Stimulated activated CD4-positive, alpha-beta T cell treated with anti-CD3 and anti-CD28 coated beads, Interleukin-1b, Interleukin-23, amount 100 ng/mL, for 4 hours (primary cell): ENCODE measurements at places on chromosomes 7 and 10.

DNA sequence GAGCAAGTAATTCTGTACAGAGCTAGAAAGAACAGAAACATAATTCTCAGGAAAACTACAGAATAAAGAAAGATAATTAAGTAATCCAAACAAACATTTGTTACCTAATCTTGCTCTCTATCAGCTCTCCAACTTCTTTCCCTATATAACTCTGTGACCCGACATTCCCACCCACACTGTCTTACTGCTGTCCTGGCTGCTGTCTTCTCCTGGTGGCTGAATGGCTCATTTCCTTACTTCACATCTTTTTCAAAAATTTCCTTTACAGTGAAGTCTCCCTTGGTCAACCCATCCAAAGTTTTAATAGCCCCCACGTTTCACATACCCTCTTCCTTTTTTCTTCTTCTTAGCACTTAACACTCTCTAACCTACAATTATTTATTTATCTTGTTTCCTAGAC lies 64.0 kb downstream of the HYCC1 start:
- no peak for DNase-seq

- DNase-seq = no peak
Measured at GRCh38 chr10:69087590-69088470, at the start of gene SRGN. Gene SRGN, plus strand, starts transcription at chr10:69088103. Its CDS starts 55 bp downstream, at chr10:69088158.

- DNase-seq = no peak
Measured at GRCh38 chr7:125406111-125406510, 476.5 kb upstream of the POT1 start.

- DNase-seq = no peak
Measured at GRCh38 chr7:3836855-3837254, 535.8 kb downstream of the SDK1 start.

- DNase-seq = no peak
Measured at GRCh38 chr10:64598600-64598999, 1077.4 kb downstream of the REEP3 start.

DNA sequence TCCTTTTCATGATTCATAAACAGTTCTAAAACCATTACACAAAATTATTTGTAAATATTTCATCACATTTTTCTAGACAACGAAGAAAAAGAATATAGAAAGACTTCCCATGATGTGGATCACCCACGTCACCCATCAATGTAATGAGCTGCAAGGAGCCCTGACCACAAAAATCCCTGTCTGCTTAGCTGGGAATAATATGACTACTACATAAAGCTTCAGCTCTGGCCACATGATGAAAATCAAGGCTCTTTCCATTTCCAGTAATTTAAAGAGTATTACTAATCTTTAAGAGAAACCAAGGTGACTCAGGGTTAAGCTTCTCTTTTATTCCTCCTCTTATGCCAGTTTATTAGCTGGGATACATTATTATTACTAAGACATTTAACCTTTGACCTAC lies 180.8 kb upstream of the CACNA2D1 start:
- no peak for DNase-seq

DNA sequence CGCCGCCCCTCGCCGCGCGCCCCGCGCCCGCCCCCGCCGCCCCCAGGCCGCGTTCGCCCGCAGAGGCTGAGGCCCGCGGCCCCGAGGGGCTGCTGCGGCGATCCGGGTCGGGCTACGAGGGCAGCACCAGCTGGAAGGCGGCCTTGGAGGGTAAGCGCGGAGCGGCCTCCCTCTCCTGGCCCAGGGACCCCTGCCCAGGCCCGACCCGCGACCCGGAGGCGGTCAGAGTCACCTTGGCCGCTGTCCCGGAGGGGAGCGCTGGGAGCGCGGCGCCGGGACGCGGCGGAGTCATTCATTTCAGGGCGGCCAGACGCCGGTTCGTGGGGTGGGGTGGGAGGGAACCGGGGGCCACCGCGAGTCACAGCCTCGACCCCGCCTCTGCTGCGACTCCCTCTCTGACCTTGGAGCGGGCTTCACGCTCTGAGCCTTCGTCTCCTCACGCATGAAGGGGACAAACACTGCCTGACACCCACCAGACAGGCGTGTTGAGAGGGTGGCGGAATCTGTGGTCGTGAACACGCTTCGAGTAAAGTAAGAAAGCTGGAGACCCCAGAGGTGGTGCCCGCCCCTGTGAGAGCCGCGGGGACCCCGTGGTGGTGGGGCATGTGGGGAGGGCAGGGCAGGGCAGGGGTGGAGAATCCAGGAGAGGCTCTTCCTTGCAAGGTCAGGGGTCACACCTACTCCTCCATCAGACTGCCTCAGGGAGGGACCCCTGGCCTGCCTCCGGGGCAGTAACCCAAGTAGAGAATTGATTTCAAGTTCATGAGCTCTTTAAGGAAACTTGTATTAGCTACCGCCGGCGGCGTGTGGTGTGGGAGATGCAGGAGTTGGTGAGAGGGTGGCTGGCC lies 707 bp downstream of the CLEC2L start:
- DNase-seq = no peak

DNA sequence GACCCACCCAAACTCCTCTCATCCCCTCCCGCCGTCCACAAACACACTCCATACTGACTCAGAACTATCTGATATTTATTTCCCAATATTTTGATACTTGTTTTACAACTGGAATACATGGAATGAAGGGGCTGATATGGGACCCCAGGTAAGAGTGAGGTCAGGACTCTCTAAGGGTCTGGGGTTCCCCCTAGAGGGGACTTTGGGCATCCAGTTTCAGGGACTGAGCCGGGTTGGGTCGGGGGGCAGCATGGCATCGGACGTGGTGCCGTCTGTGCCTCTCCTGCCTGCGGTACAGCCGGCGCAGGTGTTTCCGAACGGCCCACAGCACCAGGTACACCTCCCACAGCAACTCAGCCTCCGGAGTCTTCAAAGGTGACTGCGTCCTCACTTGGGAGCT lies 7.5 kb downstream of the SPACDR start:
- no peak for DNase-seq

GRCh38 chr10:97494151-97494550 lies 4.1 kb downstream of the MMS19 start:
- DNase-seq = no peak

DNA sequence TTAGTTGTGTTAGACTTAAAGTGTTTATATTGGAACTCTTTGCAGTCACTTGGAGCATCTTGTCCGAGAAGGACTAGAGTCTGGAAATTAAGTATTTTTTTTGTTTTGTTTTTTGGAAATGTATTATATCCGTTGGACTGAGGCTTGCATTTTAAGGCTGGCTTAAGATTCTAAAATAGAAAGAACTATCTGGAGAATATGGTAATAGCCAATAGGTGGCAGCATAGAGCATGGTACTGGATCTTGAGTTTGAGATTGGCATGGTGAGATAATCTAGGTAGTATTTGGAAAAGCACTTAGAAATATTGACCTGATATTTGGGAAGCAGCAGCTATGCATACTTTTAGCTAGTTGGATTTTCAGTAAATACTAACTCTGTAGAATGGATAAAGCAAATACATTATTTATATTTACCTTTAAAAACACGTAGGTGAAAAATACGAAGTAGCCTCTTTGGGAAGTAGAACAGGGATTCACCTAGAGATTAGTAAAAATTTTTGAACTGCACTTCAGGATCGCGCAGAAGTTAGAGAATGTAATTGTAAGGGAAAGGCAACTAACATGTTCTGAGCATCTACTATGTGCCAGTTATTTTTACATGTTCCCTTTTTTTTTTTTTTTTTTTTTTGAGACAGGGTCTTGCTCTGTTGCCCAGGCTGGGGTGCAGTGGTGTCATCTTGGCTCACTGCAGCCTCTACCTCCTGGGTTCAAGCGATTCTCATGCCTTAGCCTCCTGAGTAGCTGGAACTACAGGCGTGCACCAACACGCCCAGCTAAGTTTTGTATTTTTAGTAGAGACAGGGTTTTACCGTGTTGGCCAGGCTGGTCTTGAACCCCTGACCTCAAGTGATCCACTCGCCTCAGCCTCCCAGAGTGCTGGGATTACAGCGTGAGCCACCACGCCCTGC lies 78.6 kb downstream of the LCOR start:
- DNase-seq = no peak

DNA sequence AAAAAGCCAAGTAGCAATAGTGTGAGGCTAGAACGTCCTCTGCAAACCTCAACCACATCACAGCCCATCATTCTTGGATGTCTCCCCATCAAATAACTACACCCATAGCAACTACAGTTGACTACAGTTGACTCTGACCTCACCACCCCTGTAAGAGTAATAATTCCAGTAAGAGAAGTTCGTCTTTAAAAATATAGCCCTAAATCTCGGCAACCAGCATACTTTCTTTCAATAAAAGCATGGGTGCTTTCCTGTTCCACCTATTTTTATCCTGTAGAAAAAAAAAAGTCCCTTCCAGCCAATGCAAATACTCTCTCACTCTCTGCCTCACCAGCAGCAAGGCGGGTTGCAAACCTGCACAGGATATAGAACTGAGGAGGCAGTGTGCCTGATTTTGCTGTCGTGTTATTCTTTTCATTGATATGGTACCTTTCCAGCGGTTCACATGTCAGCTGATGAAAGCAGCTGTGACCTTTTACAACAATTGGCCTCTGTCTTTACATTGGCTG lies 187.5 kb upstream of the NFE2L3 start:
- no peak for DNase-seq

DNA sequence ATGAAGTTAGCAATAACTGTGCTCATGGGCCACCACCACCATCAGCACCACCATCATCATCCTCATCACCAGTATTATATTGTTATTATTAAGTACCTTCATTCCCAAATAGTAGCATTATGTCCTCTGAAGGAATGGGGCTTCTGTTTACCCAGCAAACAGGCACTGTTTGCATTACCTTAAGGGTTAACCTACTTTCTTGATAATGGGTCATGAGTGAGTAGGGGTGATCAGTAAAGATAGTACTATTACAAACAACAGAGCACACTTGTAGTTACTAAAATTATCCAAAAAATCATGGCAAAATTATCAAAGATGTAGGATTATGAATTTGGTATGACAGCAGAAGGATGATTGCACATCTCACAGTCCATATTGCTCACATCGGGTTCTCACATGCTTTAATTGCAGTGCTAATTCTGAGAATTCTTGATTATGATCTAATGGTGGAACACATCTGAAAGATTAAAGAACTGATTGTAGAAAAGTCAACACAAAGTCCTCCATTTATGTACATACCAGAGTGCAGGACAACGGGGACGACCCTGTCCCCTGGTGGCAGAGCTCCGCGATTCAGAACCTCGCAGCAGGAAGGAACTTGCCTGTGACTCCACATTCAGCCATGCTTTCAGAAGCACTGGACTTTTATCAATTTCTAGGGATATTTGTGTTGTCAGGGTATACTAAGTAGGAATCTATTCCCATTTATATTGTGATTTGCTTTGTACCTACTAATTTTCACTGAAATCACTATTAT lies 31.0 kb downstream of the PDE1C start:
- DNase-seq = no peak

DNA sequence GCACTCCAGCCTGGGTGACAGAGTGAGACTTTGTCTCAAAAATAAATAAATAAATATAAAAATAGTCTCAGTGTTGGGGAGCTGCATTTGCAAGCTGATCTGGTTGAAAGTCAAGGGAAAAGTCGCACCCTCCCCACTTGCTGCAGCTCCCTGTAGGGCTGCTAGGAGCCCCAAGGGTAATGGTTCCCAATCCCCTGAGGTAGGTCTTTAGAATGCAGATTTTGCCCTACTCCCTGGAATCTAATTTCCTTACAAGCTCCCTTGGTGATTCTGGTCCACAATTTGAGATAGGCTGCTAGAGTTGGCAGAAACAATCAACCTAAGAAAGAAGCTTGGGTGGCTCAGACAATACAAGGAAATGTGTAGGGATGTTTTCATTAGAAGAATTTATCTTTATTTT lies 232.5 kb upstream of the YAE1 start:
- no peak for DNase-seq

- DNase-seq = no peak
Measured at GRCh38 chr7:152128741-152129461, 103.4 kb downstream of the GALNT11 start.

DNA sequence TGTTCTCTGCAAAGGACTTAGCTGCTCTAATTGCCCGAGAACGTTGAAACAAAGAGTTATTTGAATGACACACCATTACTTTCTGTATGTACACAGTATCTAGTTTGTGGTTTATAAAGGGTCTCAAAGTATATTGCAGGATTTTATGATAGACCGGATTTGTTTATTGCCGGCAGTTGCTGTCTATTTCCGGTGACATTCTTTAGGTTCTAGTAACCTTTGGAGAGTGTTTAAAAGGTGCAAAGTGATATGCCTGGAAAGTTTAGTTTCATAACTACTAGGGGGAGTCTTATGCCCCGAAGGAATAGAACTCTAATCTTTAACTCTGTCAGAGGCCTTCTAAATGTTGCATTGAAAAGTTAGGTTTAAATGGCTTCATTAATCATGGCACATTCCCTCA lies 63.8 kb downstream of the PAPSS2 start:
- no peak for DNase-seq

- DNase-seq = no peak
Measured at GRCh38 chr7:91020636-91021385, 243.4 kb upstream of the FZD1 start.

DNA sequence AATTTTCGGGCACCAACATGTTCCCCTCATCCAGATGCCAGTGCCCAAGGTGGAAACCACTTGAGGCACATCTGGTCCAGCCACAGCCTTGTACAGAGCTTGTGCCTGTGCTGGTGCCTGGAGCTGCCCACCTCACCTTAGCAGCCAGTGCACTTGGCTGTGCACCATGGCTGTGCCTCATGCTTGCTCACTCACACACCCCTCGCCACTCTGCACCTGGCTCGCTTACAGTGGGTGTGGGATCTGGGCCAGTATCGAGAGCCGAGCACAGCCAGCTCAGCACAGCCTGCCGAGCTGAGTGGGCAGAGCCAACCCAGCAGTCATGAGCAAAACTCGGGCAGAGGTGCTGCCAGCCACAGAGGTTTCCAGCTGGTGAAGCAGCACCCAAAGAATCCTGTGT lies 139.9 kb upstream of the NUPR2 start:
- no peak for DNase-seq

- DNase-seq = no peak
Measured at GRCh38 chr7:42878303-42878702, 33.6 kb downstream of the C7orf25 start.

GRCh38 chr10:127302343-127302742 lies 106.0 kb upstream of the INSYN2A start:
- DNase-seq = no peak

DNA sequence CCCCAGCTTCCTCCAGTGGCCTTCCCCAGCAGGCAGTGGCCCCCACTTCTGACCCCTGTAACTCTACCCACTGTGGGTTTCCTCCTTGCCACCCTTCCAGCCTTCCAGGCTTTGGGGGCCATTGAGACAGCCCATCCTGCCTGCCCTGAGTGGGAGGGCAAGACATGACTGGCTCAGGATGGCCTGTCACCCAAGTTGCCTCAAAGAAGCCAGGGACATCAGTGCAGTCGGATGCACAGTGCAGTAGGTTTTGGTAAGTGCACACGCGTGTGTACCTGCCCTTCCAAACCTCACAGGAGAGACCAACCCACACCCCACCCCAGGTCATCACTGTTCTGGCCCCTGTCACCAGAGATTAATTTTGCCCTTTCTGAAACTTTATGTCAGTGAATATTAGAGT lies 22.7 kb downstream of the ZMIZ2 start:
- DNase-seq = no peak

DNA sequence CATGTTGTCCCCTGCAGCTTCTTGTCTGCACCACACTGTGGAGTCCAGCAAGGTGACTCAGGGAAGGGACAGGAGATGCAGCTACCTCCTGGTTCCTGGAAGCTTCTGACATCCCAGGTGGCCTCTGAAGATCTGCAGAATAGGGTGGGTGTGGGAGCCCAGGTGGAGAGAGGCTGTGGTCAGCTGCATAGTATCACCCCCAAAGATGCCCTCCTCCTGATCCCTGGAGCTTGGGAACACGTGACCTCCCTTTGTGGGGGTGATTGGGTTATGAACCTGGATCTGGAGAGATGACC lies 25.4 kb downstream of the CALML3 start:
- DNase-seq = no peak
